ENCODE measurements at places on chromosomes 2 and 18.

DNA sequence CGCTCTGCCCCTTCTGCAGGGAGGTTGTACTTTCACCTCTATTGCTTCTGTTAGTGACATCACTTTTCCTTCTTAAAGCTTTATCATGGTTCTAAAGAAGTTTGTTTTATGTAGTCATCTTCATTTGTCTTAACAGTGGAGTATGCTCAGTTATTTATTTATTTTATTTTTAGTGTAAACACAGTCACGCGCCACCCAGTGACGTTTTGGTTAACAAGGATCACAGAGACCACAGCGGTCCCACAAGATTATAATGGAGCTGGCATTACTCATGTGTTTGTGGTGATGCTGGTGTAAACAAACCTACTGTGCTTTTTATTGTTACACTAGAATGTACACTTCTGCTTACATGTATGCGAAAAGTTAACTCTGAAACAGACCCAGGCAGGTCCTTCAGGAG is 89.9 kb downstream of the SOX11 start:
- DNase-seq: no peak

DNA sequence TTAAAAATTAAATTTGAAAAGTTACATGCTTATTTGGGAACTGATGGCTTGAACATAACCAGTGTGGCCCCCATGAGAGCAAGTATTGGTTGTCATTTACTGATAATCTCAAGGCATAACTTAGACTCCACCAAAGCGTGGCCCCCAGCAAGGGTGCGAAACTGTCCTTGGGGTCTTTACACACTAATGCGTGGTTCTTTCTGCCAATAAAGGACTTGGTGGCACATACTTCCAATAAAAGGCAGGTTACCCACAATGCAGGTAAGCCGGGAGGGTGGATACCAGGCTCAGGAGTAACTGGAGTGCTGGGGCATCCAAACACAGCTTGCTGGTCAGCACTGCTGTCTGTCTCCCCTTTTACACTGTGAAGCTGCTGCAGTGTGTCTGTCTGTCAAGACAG is 278.2 kb upstream of the NCKAP5 start:
- DNase-seq: no peak

DNA sequence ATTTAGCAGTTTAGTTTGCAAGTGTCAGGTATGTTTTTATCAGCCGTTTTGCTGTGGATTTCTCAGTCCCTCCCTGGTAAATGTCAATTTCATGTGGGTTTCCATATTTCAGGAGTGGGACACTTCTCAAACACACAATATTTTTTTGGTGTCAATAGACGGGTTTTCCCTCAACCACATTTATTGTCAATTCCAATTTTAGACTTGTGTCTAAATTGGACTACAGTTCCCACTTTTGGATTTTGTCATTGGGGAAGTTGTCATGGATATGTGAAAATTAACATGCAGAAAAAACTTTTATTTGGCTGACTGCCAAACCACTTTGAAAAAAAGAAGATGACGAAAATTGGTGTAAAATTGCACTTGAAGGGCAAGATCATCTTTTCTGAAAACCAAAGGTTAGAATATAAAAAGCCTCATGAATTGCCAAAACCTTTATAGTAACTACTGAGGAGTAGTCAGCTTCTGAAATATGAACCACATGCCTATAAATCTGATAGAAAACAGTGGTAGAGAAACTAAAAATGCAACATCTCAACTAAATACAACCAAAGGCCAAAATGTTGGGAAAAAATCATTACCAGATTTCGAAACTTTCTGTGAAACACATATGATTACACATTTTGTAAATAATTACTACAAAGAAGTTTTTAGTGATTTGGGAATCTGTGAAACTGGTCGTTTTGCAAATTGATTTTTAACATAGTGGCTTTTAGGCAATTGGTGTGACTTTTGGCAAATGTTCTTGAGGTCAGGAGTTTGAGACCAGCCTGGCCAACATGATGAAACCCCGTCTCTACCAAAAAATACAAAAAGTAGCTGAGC is 106.4 kb downstream of the BCL2L11 start:
- no peak for DNase-seq

DNA sequence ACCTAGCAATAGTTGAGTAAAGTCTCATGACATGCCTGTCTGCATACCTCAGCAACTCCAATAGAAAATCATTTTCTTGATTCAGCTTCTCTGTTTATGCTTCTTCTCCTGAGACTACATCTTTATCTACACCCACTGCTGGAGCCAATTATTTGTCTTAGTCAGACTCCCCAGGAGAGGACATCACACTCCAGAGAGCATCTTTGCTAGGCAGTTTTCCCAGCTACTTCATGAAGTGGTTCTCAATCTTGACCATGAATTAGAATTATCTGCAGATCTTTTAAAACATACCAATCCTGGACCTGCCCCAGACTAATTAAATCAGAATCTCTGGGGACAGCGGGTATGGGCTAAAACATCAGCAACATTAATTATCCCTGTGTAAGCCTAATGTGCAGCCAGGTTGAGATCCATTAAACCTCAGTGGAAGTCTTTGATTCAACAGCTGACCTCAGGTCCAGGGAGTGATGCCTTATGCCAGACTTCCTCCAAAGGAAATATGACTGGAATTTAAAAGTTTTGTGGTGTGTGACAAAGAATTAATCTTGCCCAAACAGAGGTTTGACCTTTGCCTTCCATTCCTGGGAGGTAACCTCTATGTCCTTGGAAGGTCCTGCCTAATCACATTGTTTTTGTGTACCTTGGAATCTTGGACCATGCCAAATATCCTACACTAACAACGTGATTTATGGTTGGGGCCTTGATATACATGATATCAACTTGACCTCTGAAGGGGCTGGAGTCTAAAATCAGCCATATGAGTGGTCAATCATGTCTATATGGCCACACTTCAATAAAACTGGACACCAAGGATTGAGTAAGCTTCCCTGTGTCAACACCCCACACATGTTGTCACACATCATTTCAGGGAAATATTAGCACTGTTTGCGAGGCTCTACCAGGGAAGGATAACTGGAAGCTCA is 99.3 kb upstream of the DNAJC10 start:
- DNase-seq: no peak

GRCh38 chr18:11923450-11923849 is 15.3 kb upstream of the MPPE1 start:
- DNase-seq: no peak

DNA sequence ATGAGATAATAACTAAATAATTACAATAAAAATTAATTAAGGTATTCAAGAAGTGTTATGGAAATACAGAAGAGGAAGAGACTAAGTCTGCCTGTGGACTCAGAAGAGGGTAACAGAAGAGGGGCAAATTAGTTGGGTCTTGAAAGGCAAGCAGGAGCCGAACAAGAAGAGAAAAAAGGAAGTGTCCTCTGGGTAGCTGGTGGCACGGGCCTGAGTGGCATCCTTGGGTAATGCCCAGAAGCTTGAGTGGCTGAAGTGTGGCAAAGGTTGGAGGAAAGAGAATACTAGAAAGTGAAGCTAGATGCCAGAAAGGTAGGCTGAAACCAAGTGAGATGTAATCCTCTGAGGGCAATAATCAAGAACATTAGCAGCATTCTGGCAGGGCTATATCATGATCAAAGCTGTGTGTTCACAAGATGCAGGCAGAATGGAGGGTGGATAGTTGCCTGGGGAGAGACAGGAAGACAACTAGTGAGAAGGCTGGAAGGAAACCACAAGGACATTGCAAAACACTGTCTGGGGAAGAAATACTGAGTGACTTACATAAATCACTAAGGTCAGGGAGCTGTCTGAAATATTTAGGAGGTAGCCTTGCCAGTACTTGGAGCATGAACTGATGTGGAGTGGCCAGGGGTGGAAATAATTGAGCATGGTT is 16.2 kb downstream of the DOCK10 start:
- no peak for DNase-seq

- DNase-seq: no peak
Measured at GRCh38 chr18:79241755-79242154, 154.0 kb upstream of the NFATC1 start.

GRCh38 chr2:199772035-199772976 is 78.7 kb downstream of the FTCDNL1 start:
- DNase-seq: no peak

GRCh38 chr2:233075141-233075965 is 15.2 kb downstream of the INPP5D start:
- DNase-seq: no peak

- DNase-seq: no peak
Measured at GRCh38 chr2:55165626-55166025, 66.5 kb downstream of the CLHC1 start.

DNA sequence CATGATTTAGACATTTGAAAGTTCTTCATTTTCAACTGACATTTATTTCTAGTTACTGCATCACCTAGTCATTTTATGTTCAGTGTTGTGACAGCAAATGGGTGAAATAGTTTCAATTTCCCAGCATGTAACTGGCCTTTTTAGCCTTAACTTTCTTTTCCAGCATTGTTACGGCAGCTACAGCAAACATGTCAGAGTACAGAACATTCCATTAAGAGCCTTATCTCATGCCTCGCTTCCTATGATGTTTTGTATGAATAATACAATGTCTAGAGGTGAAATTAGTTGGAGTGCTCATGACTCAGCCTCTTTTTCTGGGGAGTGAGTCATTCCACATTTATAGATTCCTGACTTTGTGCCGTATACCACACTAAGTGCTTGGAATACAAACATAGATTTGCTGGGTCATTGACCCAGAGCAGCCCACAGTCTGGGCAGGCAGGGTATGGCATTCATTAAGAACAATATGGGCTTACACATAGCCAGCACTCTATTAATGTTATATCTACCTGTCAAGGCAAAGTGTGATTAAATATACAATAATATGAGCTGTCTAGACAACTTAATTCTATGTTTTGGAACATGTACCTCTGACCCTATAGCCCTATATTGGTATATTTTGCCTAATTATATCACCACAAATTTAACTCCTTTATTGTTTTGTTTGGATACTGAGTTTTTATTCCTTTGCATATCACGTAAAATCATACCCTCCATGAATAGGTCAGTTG is 72.2 kb downstream of the MAP2 start:
- peak; percentile 66 for DNase-seq

- no peak for DNase-seq
Measured at GRCh38 chr18:60978338-60978737, 354.9 kb upstream of the CDH20 start.

GRCh38 chr2:119247844-119248271 is 24.2 kb downstream of the STEAP3 start:
- DNase-seq: no peak

GRCh38 chr18:31590570-31590969 is 1.1 kb upstream of the TTR start:
- no peak for DNase-seq

GRCh38 chr2:26033818-26034636 is at the start of gene RAB10:
Gene RAB10 (plus strand): TSS chr2:26034084. CDS start chr2:26034609, 525 bp downstream.
- peak; percentile 97 for DNase-seq

DNA sequence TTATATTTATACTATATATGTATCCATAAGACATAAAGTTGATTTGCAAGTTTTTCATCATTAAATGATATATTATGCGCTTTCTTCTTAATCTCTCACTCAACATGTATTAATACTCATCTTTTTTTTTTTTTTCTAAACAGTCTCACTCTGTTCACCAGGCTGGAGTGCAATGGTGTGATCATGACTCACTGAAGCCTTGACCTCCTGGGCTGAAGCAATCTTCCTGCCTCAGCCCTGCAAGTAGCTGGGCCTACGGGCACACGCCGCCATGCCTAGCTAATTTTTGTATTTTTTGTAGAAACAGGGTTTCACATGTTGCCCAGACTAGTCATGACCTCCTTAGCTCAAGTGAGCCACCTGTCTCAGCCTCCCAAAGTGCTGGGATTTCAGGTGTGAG is 51.4 kb upstream of the MAP4K3 start:
- no peak for DNase-seq

DNA sequence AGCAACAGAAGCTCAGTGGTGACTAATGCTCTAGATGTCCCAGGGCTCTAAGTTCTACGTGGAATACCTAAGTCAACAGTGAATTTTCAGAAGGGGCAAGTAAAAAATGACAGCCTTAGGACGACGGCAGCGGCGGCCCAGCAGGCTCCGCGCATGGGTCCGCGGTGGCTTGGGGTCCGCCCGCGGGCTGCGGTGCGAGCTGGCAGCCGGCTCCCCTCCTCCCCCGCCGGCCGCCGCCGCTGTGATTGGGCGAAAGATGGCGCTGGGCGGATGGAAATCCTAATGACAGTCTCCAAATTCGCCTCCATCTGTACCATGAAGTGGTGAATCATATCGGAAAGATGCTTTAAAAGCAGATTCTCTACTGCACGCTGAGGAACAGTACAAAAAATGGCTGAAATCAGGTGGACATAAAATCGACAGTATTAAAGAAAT is 74.7 kb downstream of the HNRNPLL start:
- DNase-seq: no peak

DNA sequence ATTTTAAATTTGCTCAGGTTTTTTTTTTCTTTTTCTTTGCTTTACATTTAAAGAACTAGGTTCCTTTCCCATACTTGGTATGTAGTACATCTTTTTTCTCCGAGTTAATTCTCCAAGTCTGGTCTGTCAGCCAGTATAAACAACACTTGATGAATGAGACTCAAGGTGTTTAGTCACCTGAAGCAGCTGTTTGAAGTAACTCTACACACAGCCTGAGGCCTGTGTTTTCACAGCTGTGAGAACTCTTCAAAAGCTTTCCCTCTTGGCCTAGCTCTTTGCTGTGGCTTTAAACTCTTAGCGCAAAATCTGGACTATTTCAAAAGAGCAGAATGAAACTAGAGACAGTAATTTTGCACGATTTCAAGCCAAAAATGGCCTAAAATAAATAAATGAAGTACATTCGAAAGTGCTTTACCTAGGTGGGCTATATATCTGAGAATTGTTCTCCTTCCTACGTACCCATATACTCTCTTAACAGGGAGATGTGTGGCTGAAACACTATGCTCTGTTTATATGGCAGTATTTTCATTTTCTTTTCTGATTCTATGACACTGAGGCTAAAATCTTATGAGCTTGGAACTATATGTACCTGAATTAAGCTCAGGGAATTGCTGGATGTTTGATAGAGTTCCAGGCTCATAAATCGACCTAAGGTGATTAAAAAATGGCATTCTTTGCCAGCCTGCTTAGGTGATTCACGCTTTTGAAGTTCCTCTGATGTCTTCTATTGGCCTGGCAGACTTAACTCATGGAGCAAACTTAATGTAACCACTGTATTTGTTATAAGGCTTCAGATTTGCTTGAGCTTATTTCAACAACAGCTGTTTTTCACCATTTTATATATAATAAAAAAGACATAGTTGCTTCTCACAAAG is 1044.1 kb upstream of the ZEB2 start:
- DNase-seq: no peak

GRCh38 chr2:210072493-210072892 is 70.1 kb downstream of the RPE start:
- no peak for DNase-seq

Data from RWPE2 (cell line).